NCI-H446 (cell line): ENCODE measurements at places on chromosomes 16 and 17.

DNA sequence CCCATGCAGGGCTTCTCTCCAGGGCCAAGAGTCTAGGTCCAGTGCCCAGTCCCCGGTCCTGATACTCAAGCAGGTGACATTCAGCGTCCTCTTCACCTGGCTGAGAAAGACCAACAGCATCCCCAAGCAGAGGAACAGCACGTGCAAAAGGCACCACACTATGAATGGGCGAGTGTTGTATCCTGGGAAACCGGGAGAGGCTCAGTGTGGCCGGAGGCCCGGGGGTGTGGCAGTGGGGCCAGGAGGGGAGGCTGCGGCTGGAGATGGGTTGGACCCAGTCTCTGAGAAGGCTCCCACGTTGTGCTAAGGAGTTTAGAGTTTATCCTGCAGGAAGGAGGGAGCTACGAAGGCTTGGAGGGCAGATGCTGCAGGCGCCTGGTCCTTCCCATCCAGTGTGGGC is 13.5 kb downstream of the ABR start:
- DNase-seq, result no peak

GRCh38 chr17:66211047-66211810 is 18.0 kb downstream of the APOH start:
- DNase-seq, result no peak

- no peak for DNase-seq
Measured at GRCh38 chr17:773467-774312, 8.4 kb downstream of the GLOD4 start.

- DNase-seq, result no peak
Measured at GRCh38 chr17:78231991-78232858, 794 bp downstream of the TMEM235 start.

GRCh38 chr16:19715566-19715965 is 2.5 kb downstream of the KNOP1 start:
- DNase-seq, result peak; percentile 6

GRCh38 chr17:39626171-39627046 is at the start of gene PPP1R1B:
Gene PPP1R1B, plus strand, starts transcription at chr17:39626952. Its CDS starts 441 bp downstream, at chr17:39627393.
- no peak for DNase-seq

DNA sequence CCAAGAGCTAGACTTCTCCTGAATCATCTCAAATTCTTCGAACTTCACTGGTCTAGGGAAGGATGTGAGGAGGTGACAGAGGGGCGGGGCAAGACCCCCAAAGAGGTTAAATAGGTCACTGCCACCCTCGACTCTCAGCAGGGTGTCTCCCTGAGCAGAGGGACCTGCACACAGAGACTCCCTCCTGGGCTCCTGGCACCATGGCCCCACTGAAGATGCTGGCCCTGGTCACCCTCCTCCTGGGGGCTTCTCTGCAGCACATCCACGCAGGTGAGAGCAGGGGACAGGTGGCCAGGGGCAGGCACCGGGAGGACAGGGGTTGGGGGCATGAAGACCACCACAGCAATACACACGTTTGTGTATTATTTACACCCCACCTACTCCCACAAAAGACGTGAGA is 9.2 kb downstream of the CCL17 start:
- no peak for DNase-seq

- no peak for DNase-seq
Measured at GRCh38 chr17:60905709-60906108, 228.1 kb downstream of the BCAS3 start.

- DNase-seq, result no peak
Measured at GRCh38 chr17:9999919-10000695, 95.0 kb upstream of the RCVRN start.

DNA sequence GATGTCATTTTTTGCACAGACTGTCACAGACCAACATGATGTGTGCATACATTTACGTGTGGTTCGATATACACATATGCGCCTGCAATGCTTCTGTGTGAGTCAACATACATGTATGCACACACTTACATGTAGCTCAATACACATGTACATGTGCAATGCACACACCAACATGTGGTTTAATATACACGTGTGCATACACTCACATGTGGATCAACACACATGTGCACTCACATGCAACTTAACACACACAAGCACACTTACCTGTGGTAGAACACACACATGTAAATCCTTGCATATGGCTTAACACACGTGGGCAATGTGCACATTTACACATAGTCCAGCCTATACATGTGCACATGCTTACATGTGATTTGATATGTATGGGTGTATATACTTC is 97.5 kb downstream of the CYLD start:
- DNase-seq, result no peak

GRCh38 chr16:71882505-71883167 is 1.3 kb downstream of the ZNF821 start:
- DNase-seq, result peak; percentile 69

DNA sequence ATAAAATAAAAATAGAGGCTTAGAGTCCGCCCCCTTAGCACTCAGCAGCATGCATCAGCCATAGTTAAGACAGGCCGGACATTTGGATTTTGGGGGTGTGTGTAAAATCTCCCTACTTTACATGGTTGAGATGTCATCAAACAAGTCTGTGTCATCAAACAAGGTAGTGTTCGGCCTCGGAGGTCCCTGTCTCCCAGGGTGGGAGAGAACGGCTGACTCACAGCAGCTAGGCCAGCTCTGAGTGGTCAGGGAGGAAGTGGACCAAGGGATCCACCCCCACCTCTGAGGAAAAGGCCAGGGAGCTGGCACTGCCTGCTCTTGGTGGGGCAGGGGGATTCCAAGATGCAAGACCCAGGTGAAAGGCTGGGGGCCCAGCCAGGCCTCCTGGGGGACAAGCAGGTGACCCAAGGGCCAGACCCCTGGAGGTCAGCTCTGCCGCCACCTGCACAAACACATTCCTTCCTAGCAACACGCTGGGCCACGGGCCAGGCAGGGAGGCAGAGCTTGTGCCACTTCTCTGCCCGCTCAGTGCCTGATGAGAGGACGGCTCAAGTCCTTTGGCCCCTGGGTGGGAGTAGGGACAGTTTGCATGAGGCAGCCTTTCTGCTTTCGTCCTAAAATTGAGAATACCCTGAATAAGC is 28.5 kb downstream of the KIFC3 start:
- no peak for DNase-seq

DNA sequence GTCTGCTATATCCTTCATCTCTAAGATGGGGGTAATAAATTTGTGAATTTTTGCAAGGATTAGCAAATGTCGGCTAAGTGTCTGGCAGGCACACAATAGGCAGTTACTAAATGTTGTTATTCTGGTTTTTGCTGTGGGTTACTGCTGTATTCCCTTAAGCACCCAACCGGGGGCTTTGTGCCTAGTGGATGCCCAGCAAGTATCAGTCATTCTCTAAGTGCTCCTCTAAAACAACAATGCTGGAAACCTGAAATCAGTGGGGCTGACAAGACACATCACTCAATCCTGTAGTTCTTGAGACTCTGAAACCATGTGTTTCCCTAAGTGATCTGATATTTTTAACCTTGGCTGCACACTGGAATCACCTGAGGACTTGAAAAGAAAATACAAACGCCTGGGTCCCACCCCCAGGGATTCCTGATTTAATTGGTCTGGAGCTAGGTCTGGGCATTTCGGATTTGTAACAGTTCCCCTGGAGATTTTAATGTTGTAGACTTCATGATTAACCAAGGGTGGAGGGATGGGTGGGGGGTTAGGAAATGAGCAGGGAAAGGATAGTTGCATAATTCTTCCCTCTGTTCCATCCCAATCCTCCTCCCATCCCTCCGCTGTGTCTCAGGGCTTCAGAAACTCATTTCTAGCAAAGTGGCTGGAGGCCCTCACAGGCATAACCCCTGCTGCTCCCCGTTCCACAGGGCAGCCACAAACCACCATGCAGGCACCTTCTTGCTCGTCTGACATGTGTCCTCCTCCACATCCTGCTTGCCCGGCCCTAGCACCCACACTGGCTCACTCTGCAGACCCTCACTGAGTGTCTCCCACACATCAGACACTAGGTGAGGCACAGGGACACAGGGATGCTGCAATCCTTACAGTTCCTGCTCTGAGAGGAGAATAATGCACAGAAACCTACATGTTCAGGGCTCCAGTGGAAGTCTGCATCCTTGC is 61.7 kb upstream of the LYRM9 start:
- no peak for DNase-seq

GRCh38 chr17:61926826-61927207 is 965 bp downstream of the INTS2 start:
- peak; percentile 9 for DNase-seq

DNA sequence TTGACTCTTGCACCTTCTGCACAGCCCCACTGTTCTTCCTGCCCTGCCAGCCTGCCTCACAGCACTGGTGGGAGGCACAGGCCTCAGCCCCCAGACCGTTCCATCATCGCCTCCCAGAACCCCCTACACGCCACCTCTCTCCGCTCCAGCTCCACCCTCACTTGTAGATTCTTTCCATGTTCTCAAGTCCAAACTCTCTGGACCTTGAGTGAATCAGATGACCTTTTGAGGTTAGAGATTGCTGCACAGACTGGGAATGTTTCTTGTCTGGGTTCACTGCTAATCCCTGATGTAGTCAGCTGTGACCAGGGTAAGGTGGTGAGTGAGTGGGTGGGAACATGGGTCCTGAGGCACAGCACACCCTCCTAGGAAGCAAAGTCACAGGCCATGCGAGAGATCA is 272.4 kb downstream of the IRF8 start:
- no peak for DNase-seq

GRCh38 chr16:49332589-49333258 is 40.9 kb upstream of the C16orf78 start:
- no peak for DNase-seq

DNA sequence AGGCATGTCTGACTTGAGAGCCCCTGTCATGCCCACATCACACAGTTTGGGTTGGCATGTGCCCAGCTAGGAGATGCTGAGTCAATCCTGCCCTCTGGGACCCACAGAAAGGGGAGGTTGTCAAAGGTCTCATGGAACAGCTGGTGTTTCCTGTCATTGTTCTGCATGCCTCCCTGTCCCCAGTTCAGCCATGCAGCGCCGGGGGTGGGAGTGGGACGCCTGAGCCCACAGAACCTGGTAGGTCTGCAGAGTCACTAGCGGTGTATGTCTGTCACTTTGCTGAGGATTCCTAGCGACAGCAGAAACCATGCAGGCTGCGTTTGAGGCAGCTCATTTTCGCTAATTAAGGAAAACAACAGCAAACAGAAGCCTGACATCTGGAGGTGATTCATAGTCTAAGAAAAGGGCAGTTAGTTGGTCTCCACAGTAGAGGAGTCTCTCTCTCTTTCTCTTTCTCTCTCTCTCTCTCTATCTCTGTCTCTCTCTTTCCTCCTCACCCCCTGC is 19.6 kb upstream of the CCL1 start:
- DNase-seq, result no peak

GRCh38 chr16:78381060-78381459 is 281.6 kb downstream of the WWOX start:
- DNase-seq, result no peak

DNA sequence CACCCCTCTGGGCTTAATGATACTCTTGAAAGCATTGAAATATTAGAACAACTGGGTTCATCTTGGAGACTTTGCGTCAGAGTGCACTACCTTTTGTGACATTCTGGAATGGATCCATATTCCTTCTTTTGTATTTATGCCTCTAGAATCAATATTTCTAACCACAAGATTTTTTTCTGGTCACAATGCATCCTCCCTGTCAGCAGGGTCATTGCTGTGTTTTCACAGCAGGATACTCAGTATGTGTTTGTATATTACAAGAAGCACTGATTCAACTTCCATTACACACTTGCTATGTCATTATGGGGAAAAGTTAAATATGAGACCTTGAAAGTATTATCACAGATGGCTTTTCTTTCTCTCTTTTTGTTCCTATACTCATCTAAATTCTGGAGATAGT is 370.0 kb downstream of the HS3ST3B1 start:
- DNase-seq, result no peak

- DNase-seq, result no peak
Measured at GRCh38 chr16:83792391-83792790, 15.4 kb upstream of the HSBP1 start.

DNA sequence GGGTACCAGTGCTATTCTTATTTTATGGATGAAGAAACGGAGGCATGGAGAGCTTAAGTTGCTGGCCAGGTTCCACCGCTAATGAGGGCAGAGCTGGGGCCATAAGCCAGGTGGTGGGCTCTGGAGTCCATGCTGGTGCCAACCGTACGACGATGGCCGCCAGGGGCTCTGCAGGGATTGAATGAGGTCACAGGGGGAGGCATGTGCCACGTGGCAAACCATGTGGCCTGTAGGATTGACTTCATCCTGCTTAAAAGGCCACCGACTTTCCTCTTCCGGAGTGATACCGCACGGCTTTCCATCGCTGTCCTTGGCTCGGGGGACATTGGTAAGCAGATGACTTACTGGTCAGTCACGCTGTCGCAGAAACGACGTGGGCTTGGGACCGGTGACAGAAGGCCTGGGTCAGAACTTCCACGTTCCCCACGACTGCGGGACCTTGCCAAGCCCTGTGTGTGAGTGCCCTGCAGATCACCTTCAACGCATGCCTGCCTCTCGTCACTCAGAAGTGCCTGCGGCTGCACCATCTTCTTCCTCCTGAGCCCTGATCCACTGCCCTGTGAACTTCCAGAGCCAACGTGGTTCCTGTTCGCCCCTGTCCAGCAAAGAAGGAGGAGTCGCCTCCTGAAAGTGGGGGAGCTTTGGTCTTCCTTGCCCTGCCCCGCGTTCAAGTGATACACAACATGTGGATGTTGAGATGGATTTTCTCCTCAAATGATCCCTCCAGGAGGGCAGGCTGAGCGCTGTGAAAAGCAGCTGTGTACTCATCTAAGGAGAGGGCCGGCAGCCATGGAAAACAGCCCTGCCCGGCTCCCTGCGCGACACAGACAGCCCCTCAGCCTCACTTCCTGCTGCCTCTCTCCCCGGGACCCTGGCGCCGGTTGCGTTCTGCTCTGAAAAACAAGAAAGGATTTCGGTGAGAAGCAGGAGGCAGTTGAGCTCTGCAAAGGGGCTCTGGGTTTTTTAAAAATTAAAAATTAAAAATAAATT is 176.7 kb downstream of the C16orf95 start:
- DNase-seq, result no peak

GRCh38 chr16:51755577-51756355 is 604.7 kb upstream of the SALL1 start:
- DNase-seq, result no peak

DNA sequence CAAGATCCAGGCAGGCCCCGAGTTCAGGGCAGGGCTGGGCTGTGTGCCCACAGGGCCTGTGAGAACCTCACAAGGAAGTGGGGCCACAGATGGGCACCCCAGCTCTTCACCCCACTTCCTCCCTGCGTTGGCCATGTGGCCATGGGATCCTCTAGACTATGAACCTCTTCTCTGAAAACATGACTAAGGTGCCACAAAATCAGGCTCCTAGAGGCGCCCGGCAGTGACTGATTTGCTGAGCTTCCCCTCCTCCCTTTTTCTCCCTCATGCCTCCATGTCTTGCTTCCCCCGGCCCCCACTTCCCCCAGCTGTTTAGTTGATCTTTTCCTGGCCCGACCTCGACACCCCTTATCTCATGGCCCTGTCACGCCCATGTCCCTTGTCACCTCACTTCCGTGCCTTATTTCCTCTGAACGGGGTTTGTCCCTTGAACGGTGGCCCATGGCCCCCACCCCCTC is 87.1 kb downstream of the KCNJ12 start:
- no peak for DNase-seq

DNA sequence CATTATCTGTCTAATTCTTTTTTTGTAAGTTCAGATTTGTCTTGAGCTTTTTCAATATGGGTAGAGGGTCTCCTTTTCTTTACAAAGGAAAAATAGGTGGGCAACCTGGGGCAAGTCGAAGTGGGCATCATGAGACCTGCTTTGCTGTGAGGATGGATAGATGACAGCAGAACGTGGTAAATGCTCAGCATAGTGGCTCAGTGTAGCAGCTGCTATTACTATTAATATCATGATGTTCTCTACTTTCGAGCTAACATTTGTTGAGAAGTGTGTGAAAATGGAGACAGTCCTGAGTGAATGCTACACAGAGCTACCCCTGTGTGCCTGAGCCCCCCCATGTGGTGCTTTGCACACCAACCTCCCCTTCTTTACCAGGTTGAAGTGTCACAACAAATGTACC is 39.0 kb upstream of the LGALS9 start:
- no peak for DNase-seq
